ENCODE measurements at places on chromosomes 1 and 21.

- DNase-seq = no peak
Observed at GRCh38 chr1:178283409-178283808, 189.5 kb downstream of the RASAL2 start.

- no peak for DNase-seq
Observed at GRCh38 chr1:198276241-198276640, 119.4 kb downstream of the NEK7 start.

DNA sequence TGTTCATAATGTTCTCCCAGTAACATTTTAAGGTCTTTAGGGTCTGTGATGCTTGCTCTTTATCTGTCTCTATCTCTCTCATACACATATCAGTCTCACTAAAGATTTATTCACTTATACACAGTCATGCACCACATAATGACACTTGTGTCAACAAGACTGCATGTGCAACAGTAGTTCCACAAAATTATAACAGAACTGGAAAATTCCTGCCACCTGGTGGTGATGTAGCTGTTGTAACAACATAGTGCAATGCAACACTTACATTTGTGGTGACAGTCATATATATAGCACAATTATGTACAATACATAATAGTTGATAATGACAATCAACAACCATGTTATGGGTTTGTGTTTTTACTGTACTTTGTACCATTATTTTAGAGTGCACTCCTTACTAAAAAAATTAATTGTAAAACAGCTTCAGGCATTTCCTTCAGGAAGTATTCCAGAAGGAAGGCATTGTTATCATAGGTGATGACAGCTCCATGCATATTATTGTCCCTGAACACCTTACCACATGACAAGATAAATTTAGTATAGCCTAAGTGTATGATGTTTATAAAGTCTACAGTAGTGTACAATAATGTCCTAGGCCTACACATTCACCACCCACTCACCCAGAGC is 8.1 kb downstream of the TDRD5 start:
- no peak for DNase-seq

- no peak for DNase-seq
Observed at GRCh38 chr1:21865943-21866706, 54.1 kb downstream of the LDLRAD2 start.

DNA sequence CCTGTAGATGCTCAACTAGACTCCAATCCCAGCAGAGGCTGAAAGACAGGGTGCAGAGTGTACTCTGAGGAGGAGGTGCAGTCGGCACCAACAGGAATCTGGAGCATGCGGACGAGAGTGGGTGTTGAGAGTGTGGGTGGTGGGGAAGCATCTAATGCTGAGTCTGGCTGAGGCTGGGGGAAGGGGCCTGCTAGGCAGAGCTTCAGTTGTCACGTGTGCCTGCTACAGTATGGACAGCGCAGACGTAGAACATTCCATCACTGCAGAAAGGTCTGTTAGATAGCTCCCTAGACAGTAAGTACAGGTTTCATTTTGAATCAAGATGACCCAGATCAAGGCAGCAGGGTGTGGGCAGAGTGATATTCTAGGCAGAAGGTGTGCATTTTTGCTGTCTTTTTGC is 23.1 kb downstream of the SNAP47 start:
- DNase-seq = no peak

- no peak for DNase-seq
Observed at GRCh38 chr1:27643600-27644368, 8.8 kb upstream of the FGR start.

DNA sequence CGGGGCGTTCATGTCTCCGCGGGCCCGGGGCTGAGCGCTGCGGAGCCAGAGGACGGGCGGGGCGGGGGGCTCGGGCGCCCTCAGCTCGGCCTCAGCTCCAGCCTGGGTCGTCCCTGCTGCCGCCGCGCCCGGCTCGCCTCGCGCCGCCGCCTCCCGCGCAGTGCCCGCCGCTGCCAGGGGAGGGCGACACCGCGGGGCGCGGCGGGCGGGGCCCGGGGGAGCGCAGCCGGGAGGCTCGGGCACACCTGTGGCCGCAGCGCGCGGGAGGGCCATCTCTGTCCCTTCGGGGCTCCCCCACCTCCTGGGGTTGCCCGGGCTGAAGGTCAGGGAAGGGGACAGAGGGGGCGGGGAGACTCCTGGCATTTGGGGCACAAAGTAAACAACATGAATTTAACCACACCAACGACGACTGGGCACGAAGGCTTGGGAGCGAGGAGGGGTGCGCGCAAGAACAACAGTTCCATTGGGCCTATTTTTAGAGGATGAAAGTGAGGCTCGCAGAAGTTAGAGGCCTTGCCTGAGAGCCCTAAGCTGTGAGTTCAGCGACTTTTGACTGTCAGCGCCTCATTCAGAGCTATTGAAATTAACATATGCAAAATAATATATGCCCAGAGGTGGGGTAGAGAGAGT is at the start of gene FAM131C:
TSS of gene FAM131C (minus strand) at position 162 of the 630 bp plus-strand sequence. CDS start 209 bp downstream, outside the sequence.
- DNase-seq = no peak
